ENCODE measurements at places on chromosomes 13 and 19. TPM values are rescaled to one million over a fixed set of nuclear protein-coding genes. Genes with fewer than 3 reads are reported as not detected.

Gene CFAP97D2
- 3.6 TPM for total RNA-seq

- no peak overlapping the region for H3K27ac ChIP-seq
- H3K4me3 ChIP-seq, result no peak overlapping the region
- H3K4me1 ChIP-seq, result no peaks in the 10 kb centered on the region
- no peaks in the 10 kb centered on the region for H3K27me3 ChIP-seq
- H3K36me3 ChIP-seq, result no peaks in the 10 kb centered on the region
Measured at GRCh38 chr19:42634409-42635232, 39.9 kb upstream of the CEACAM8 start.

Gene LIG4
- 6.3 TPM for total RNA-seq

Gene ALOX5AP
- 298 TPM for total RNA-seq

Gene LAIR1
- 127 TPM for total RNA-seq

All from upper lobe of left lung (tissue), 6 donors.